ENCODE measurements at places on chromosomes 4 and X. TPM values are rescaled to one million over a fixed set of nuclear protein-coding genes. Genes with fewer than 3 reads are reported as not detected.
A peak's percentile ranks its signal among the peaks of the same experiment; 100 is the strongest.

DNA sequence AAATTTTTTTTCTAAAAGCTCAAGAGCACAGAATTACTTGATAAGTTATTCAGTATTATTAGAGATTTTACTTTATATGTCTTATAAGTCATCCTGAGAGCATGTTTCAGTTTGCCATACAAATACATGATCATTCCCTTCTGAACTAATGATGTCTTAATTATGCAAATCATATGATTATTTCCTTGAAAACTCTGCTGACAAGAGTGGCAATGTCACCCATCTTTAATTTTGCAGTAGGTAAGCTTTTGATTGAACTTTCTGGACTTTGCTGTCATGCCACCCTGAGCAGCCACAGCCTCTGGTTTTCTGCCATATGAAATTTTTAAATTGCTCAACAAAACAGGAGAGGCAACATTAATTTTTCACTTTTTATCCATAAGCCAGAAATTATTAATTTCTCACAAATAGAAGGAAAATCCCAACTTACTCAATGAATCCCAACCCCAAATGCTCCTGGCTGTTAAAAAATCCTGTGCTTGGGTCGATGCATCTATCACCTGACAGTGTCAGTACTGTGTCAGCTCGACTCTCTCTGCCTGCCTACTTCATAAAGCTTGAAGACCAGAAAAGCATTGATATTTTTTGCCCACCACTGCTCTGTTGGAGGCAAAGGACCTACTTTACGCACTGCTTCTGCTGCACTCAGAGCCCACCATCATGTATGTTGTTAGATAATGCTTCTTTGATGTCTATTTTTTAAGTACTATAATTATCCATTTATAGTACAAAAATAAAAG is 11.6 kb upstream of the HADH start:
- DNase-seq = no peak

GRCh38 chr4:5926598-5926997 is 33.7 kb upstream of the CRMP1 start:
- DNase-seq = no peak

GRCh38 chr4:113760094-113760794 is 1.3 kb downstream of the CAMK2D start:
- peak; percentile 62 for DNase-seq

DNA sequence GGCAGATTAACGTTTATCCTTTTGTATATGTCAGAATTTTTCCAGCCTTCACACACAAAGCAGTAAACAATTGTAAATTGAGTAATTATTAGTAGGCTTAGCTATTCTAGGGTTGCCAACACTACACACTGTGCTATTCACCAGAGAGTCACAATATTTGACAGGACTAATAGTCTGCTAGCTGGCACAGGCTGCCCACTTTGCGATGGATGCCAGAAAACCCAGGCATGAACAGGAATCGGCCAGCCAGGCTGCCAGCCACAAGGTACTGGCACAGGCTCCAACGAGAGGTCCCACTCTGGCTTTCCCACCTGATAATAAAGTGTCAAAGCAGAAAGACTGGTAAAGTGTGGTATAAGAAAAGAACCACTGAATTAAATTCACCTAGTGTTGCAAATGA is 94.8 kb downstream of the TET2 start:
- no peak for DNase-seq

GRCh38 chr4:180900781-180901180 is 1342.4 kb upstream of the TENM3 start:
- no peak for DNase-seq

DNA sequence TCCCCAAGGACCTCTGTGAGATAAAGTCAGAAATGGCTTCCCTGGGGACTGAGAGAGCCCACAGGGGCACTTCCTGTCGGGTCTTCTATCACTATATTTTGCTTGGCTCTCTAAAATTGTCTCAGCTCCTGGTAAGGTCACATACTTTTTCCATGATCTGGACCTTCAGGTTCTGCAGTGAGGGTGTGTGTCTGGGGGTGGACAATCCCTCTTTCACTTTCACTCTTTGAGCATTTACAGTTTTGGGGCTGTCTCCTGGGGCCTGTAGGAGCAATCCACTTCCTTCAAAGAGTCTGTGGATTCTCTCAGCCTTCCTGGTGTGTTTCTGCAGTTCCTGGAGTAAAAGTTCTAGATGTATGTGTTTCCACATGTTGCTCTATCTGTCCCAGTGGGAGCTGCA is 335.7 kb downstream of the FSTL5 start:
- no peak for DNase-seq

DNA sequence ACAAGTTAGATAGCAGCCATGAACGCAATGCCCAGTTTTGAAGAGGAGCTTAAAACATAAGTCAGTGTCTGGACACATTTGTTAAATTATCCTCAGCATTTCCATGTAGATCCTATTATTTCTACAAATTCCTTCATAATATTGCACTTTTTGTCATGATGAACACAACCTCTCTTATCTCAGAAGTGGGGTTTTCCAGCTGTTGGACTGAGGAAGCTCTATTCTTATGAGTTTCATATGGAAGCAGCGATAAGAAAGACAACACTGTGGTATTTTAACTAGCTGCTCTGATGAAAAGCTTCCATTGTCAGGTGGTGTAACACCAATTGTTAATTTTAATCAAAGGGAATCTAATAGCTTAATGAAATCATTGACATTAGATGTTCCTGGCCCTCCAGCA is 308.7 kb downstream of the GBA3 start:
- no peak for DNase-seq

DNA sequence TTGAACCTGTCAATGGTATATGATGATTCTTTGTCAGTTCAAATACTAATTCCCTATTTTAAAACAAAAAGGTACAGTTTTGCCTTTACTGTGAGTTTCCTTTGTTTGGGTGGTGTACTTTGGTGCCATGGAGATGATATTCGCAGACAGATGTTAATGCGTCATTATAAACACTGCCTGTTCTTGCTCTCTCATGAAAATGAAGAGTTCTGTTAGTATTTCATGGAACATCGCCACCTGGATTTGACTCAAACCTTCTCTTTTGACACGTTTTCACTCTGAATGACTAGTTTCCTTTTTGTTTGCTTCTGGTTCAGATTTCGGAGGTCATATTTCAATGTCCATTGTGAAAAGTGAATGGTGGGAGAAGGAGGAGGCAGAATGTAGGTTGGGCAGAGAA is 6.9 kb upstream of the CTSO start:
- no peak for DNase-seq

DNA sequence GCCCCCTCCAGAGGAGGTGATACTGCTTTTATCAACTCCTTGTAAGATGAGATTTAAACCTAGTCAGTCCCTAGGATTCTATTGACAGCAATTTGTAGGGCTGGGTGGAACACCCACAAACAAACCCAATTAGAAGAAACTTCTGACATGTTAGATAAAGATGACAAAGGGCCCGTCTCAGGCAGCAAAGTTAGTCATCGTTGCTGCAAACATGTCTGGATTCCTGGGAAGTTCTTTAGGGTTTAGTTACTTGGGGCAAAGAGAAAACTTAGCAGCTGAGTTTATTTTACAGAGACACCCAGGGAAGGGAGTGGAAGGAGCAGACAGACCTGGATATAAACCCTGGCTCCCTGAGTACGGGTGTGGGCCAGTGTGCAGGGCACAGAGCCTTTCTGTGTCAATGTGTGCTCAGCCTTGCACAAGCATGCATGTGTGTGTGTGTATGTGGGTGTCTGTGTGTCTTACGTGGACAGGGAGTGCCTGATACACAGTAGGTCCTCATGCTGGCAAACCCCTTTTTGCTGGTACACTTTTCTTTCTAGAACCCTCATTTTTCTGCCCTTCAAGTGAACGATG is 130.0 kb upstream of the STX18 start:
- no peak for DNase-seq

DNA sequence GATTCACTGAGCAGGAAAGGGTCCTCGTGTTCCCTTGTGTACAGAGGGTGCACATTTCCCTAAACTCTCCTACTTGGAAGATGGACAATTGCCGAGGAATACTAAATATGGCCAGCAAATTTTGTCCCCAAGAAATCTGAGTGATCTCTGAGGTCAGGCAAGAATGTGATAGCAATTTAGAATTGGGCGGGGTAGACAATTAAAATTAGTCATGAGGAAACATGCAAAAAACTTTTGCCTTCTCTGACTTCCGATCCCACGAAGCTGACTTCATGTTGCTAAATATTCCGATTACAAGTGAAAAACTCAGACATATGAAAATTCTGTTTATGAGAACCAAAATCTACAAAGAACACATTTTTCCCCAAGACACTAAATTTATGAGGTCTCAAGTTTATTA is 453.9 kb upstream of the ZFP42 start:
- DNase-seq = no peak

- no peak for DNase-seq
Observed at GRCh38 chr4:92606227-92606626, 302.5 kb downstream of the GRID2 start.

DNA sequence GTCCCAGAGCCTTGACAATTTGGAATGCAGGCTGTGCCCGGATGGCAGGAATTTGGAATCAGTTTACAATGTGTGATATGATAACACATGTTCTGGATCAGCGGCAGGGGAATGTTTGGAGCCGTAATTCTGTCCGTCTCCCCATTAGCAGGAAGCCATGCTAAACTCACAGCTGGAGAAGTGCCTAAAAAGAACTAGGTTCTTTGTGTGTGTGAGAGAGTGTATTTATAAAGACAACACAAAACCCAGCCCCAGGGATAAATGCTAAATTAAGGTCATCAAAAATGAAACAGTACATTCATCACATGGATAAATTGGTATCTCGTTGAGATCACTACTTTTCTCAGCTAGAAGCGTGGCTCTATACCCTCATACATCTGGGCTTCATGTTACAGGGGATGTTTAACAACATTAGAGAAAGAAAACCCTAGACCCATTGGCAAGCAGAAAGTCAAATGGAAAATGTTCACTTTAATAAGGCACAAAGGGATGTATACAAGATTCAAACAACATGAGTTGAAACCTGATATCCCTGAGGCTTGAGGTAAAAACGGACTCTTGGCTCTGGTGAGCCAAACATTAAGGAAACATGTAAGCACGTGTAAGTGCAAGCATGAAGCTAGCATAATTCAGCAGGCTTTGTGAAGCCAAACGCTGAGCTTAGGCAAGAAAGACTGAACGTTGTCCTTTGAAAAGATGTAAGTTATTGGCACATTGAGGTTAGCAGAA is 18.0 kb upstream of the TMEM131L start:
- peak; percentile 60 for DNase-seq

DNA sequence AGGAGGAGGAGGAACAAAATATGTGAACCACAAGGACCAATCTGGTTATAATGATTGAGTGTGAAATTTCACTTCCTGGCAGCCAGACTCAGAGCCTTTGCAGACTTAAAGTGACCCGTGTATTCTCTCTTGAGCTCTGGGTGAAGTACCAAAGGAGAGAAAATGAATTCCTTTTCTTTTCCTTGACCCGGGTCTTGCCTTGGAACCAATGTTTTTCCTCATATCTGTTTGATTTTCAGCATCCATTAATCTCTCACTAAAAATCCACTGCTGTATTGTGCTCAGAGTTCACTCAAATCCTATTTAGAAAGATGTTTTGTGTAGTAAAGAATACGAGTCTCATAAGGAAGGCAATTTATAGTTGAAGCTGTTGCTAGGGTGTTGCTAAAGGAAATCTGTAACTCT is 78.3 kb upstream of the C1QTNF7 start:
- no peak for DNase-seq

DNA sequence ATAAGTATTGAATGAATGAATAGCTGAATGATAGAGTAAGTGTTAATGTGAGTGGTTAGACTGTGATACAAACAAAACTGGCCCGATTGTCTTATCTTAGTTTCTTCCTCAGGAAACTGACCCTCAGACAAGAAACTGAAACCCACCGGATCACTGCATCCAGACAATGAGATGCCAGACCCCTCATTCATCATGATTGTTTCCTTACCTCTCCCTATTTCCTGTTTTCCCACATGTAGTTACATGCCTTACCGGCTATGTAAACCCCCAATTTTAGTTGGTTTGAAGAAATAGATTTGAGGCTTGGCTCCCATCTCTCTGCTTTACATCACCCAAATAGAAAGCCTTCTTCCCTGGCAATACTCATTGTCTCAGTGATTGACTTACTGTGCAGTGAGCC is 218.9 kb upstream of the PPP1R2C start:
- no peak for DNase-seq

DNA sequence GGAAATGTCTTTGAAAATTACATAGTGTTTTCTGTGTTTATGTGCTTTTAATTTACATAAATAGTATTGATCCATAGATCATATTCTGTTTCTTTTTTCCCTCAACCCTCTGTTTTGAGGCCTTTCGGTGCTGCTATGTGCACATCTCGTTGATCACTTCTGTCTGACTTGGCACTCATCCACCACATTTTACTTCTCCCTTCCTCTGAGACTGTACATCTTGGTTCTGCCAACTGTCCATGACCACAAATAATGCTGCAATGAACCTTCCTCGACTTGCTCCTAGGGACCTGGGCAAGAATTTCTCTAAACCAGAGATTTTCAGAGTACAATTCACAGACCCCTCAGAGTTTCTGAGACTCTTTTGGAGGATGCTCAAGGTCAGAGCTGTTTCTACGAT is 74.4 kb downstream of the RTL5 start:
- no peak for DNase-seq

GRCh38 chr4:39682138-39682537 is 15.8 kb upstream of the UBE2K start:
- DNase-seq = no peak

- DNase-seq = no peak
Observed at GRCh38 chr4:175090116-175090515, 172.0 kb downstream of the ADAM29 start.

- DNase-seq = peak; percentile 37
Observed at GRCh38 chr4:64713256-64713840, 304.1 kb upstream of the TECRL start.

GRCh38 chrX:137353404-137353803 is 212.5 kb upstream of the ZIC3 start:
- no peak for DNase-seq

DNA sequence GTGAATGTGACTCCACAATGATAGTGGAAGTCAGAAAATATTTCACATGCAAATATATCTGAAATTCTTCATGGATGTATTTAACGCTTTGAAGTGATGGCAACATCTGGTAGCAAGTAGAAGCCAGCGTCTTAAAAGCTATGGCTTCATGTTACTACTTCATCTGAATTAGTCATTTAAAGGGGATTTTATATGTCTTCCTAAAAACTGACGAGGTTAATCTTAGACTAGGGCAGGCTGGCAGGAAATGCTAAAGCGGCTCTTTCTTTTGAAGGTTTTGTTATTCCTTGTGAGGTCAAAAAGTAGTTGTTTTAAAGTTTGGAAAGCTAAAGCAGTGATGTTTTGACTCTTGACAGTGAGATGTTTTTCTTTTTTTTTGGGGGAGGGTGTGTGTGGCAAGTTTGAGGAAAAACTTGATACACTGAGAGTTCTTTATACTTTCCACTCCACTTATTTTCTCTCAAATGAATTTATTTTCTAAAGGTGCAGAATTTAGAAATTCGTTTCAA is 22.6 kb downstream of the PLS3 start:
- no peak for DNase-seq

GRCh38 chr4:38674258-38675144 is 10.5 kb downstream of the KLF3 start:
- peak; percentile 48 for DNase-seq

- no peak for DNase-seq
Observed at GRCh38 chr4:26978387-26979053, 117.9 kb downstream of the STIM2 start.

Gene TMEM255A
- 0.77 TPM for total RNA-seq

Gene DDIT4L
- 4.4 TPM for total RNA-seq

Gene DCLK2
- total RNA-seq = 2.8 TPM

Gene GUF1
- total RNA-seq = 16.4 TPM

Gene FAM184B
- total RNA-seq = not detected

Gene MSX1
- 25.4 TPM for total RNA-seq

Gene COL25A1
- 1.9 TPM for total RNA-seq

Gene MTTP
- total RNA-seq = 92.2 TPM

Gene OPHN1
- 5.6 TPM for total RNA-seq

Gene YIPF7
- 0.30 TPM for total RNA-seq

Gene IL15
- 2.8 TPM for total RNA-seq
